AG09309 (cell line): ENCODE measurements at places on chromosomes 6 and 20.

DNA sequence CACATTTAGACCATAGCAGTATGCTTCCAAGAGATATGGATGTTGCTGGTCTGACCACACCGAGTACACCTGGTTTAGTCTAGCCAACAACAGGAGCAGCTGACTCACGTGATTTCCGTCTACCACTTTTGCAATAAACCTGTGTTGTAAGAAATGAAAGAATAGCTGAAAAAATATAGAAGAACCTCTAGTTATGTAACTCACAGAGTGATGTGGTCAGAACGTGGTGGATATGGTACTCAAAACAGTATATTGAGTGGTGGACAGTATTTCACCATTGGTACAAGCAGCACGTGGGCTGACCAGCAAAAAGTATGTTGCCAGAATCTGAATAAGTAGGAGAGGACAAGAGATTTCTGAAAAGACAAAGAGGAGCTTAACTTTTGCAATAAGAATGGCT is 226.9 kb downstream of the TBC1D7 start:
- DNase-seq: no peak

GRCh38 chr6:168371185-168371584 is 51.6 kb upstream of the DACT2 start:
- DNase-seq: no peak

GRCh38 chr20:57065646-57066045 is 200.8 kb downstream of the BMP7 start:
- no peak for DNase-seq

DNA sequence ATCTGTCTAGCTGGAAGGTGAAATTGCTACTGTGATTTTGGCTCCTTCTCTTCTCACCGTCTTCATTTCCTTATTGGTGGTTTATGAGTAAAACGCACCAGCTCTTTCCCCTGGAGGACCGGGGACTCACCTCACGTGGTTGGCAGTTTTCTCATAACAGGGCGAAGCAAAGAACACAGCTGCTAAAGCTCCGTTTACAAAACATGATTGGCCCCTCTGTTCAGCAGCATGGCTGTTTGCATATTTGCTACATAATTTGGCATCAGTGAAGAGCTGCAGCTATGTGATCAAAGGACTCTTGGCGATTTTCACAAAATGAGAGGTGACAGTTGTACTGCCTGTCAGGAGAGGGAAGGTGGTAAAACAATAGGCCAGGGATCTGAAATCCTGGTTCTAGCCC is 20.5 kb upstream of the TMEM181 start:
- no peak for DNase-seq

- no peak for DNase-seq
Measured at GRCh38 chr6:169895000-169895759, 143.8 kb downstream of the ERMARD start.

GRCh38 chr6:130412556-130413290 is 46.9 kb downstream of the TMEM200A start:
- DNase-seq: no peak

GRCh38 chr20:5789827-5790226 is 39.6 kb downstream of the SHLD1 start:
- no peak for DNase-seq

GRCh38 chr20:62815066-62815991 is 1.5 kb upstream of the COL9A3 start:
- no peak for DNase-seq

GRCh38 chr20:11159728-11160127 is 485.9 kb upstream of the JAG1 start:
- DNase-seq: no peak

- no peak for DNase-seq
Measured at GRCh38 chr6:157790548-157791160, 32.4 kb upstream of the SNX9 start.
